ENCODE measurements at places on chromosomes 16 and 17. TPM values are rescaled to one million over a fixed set of nuclear protein-coding genes. Genes with fewer than 3 reads are reported as not detected.

DNA sequence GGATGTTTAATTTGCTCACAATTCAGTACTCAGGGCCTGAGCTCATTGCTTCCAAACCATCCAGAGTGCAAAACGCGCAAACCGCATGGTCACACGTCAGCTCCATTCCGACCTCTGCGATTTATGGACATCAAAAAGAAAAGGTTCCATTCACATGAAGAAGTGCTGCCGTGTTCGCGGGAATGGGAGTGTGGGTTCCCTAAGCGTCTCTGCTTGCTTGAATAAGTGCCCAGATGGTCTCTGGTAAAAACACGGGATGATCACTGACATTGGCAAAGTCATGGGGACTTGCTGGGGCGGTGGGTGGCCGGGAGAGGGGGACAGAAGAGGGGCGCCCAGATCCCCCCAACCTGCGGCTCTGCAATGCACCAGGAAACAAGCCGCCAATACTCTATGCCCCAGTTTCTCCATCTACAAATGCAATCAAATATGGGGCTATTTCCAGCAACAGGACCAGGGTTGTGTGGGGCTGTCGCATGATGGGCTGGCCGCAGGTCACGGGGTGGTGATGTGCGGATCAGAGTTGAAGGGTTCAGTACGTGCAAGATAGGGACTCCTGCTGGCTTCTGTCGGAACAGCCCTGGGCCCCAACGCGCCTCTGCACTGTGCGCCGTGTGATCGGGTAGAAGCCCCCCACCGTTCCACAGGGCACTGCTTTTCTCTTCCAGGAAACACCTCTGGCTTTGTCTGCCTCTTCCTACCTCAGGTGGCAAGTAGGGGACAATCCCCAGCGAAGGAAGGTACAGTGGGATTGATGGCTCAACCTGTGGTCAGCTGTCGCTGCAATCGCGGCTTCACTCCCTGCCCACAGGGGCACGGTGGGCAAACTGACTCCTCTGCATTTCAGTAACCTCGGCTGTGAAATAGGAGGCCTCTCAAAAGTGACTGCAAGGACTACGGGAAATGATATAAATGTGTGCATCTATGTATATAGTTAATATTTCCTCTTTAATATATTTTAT is 11.2 kb downstream of the FOXF1 start:
- H3K4me1 ChIP-seq: peaks cover 7% of the 10 kb centered on the region
- H3K27ac ChIP-seq: no peak overlapping the region
- no peak overlapping the region for H3K4me3 ChIP-seq
- no peak for DNase-seq
- H3K36me3 ChIP-seq: no peaks in the 10 kb centered on the region
- peaks cover 58% of the 10 kb centered on the region for H3K27me3 ChIP-seq

EFNB3 gene
- not detected for polyA plus RNA-seq

CDH1 gene
- polyA plus RNA-seq: 0.12 TPM

GRCh38 chr16:87948735-87949070 is 2.5 kb upstream of the BANP start:
- no peaks in the 10 kb centered on the region for H3K36me3 ChIP-seq

SEPTIN1 gene
- 270 TPM for polyA plus RNA-seq

- no peak overlapping the region for H3K4me3 ChIP-seq
- no peaks in the 10 kb centered on the region for H3K27me3 ChIP-seq
- H3K4me1 ChIP-seq: peaks cover 14% of the 10 kb centered on the region
- no peak for DNase-seq
- peaks cover 9% of the 10 kb centered on the region for H3K36me3 ChIP-seq
Observed at GRCh38 chr17:64057701-64058263, 37.3 kb upstream of the ICAM2 start.

GRCh38 chr17:72255481-72255880 is 134.7 kb downstream of the SOX9 start:
- DNase-seq: no peak
- H3K4me1 ChIP-seq: no peaks in the 10 kb centered on the region
- H3K27ac ChIP-seq: no peak overlapping the region
- no peak overlapping the region for H3K4me3 ChIP-seq
- H3K36me3 ChIP-seq: no peaks in the 10 kb centered on the region

GRCh38 chr16:65386672-65387071 is 264.8 kb upstream of the CDH11 start:
- DNase-seq: no peak
- no peak overlapping the region for H3K4me3 ChIP-seq
- no peaks in the 10 kb centered on the region for H3K4me1 ChIP-seq
- H3K27ac ChIP-seq: no peak overlapping the region

- no peaks in the 10 kb centered on the region for H3K27me3 ChIP-seq
- no peaks in the 10 kb centered on the region for H3K36me3 ChIP-seq
- DNase-seq: peak; percentile 87
- peaks cover 51% of the 10 kb centered on the region for H3K4me1 ChIP-seq
Observed at GRCh38 chr17:29615492-29616299, 7.0 kb downstream of the CORO6 start.

- no peak for DNase-seq
- no peaks in the 10 kb centered on the region for H3K36me3 ChIP-seq
- no peaks in the 10 kb centered on the region for H3K4me1 ChIP-seq
- no peak overlapping the region for H3K27ac ChIP-seq
- no peak overlapping the region for H3K4me3 ChIP-seq
Observed at GRCh38 chr16:57624806-57625500, 3.5 kb upstream of the ADGRG1 start.

DNA sequence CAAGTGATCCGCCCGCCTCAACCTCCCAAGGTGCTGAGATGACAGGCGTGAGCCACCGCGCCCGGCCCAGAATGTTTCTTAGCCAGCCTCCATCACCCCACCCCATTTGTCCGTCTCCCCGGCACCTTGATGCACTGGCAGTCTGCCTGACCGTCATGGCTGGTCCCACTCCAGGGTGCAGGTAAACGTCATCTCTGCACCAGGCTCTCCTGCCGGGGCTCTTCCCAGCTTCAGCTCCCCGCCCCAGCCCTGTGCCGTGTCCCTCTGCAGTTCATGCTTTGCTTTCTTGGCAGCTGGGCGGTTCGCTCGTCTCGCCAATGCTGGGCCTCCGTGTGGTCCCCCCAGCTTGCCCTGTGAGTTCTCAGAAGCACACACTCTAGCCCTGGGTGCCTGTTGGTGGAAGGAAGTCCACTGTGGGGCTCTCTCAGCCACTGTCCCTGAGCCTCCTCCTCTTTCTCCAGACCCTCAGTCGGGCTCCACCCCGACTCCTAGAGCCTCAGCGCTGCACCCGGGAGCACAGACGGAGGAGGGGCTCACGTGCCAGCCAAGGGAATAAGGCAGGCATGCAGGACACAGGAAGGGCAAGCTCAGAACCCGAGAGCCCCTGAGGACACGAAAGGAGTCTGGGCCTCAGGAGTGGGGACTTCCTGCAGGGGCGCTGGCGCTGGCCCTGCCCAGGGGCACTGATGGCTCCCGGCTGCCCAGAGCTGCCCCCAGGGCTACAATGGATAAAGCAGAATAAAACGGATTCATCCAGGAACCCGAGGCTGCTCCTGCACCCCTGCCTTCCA is 12.0 kb downstream of the HS3ST6 start:
- H3K27me3 ChIP-seq: peaks cover 15% of the 10 kb centered on the region
- H3K4me1 ChIP-seq: no peaks in the 10 kb centered on the region
- no peaks in the 10 kb centered on the region for H3K36me3 ChIP-seq
- H3K4me3 ChIP-seq: no peak overlapping the region

CSH2 gene
- polyA plus RNA-seq: not detected

TMEM170A gene
- 41.9 TPM for polyA plus RNA-seq

DNA sequence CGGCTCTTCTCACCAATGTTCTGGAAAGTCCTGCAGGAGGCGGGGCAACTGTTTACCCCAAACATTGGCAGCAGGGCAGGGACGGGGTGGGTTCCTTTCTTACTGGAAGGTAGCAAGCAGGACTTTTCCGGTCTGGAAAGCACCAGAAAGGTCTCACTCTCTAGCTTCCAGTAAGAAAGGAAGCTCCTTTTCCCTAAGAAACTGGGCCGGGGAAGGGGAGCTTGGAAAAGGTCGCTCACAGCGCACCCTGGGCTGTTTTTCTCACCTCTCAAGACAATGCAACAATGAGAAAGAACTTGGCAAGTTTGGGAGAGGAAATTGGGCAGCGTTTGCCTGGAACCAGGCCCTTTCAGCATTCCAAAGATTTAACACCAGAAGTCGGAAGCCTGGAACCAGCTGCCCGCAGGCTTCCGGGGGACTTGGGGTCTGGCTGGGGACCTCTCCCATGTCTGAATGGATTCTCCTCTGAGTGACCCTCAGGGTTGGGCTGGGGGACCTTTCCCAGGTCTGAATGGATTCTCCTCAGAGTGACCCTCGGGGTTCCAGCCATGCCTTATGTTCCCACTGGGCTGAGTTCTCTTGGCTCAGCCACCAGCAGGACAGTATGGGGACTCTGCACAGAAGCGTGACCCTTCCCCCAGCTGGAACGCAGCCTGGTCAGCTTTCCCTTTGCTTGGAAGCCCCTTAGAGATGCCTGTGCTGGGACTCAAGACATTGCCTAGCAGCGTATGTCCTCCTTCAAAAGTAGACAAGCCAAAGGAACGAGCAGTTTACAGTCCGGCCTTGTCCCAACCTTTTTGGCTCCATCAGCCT is 166.5 kb upstream of the PLCG2 start:
- H3K27me3 ChIP-seq: no peaks in the 10 kb centered on the region
- DNase-seq: no peak
- no peak overlapping the region for H3K4me3 ChIP-seq
- H3K4me1 ChIP-seq: peaks cover 44% of the 10 kb centered on the region
- H3K27ac ChIP-seq: no peak overlapping the region
- H3K36me3 ChIP-seq: peaks cover 56% of the 10 kb centered on the region

DNA sequence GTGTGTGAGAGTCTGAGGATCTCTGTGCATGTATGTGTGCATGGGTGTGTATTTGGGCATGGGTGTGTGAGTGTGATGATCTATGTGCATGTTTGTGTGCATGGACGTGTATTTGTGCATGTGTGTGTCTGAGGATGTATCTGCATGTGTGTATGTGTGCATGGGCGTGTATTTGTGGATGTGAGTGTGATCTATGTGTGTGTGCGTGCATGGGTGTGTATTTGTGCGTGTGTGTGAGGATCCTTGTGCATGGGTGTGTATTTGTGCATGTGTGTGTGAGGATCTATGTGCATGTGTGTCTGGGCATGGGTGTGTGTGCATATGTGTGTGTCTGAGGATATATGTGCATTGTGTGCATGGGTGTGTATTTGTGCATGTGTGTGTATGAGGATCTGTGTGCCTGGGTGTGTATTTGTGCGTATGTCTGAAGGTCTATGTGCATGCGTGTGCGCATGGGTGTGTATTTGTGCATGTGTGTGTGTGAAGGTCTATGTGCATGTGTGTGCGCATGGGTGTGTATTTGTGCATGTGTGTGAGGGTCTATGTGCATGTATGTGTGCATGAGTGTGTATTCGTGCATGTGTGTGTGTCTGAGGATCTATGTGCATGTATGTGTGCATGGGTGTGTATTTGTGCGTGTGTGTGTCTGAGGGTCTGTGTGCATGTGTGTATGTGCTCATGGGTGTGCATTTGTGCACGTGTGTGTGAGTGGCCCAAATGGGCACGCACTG is 26.5 kb upstream of the ITGAX start:
- H3K27ac ChIP-seq: no peak overlapping the region
- H3K4me3 ChIP-seq: no peak overlapping the region
- H3K36me3 ChIP-seq: no peaks in the 10 kb centered on the region
- DNase-seq: no peak
- no peaks in the 10 kb centered on the region for H3K27me3 ChIP-seq

DNA sequence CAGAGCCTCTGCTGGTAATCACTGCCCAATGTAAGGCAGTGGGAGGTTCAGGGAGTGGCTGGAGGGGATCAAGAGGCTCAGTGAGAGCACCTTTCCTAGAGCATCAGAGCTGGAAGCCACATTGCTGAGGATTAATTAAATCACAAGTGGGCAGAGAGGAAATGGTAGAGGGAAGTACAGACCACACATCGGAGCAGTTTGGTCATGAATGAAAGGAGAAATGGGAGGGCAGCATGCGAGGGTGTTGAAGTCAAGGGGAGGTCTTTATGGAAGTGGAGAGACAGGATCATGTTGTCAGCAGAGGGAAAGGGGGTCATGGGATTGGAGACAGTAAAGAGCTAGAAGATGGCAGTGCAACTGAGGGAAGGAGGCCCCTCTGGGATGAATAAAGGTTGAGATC is 2.3 kb downstream of the CCL17 start:
- no peaks in the 10 kb centered on the region for H3K36me3 ChIP-seq
- DNase-seq: no peak
- H3K4me1 ChIP-seq: peaks cover 22% of the 10 kb centered on the region
- H3K27me3 ChIP-seq: no peaks in the 10 kb centered on the region

DNA sequence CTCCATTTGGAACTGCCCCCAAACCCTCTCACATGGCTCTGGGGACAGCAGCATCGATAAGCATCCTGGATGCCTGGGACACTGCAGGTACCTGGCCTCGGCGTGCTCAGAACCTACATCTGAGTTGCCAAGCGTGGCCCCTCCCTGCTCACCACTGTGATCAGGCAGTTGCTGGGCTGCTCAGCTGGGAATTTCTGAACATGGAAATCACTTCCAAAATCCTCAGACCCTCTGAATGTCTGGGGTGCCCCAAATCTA is 6.3 kb downstream of the CDH5 start:
- H3K27me3 ChIP-seq: no peaks in the 10 kb centered on the region
- no peak overlapping the region for H3K4me3 ChIP-seq
- no peaks in the 10 kb centered on the region for H3K4me1 ChIP-seq

DNA sequence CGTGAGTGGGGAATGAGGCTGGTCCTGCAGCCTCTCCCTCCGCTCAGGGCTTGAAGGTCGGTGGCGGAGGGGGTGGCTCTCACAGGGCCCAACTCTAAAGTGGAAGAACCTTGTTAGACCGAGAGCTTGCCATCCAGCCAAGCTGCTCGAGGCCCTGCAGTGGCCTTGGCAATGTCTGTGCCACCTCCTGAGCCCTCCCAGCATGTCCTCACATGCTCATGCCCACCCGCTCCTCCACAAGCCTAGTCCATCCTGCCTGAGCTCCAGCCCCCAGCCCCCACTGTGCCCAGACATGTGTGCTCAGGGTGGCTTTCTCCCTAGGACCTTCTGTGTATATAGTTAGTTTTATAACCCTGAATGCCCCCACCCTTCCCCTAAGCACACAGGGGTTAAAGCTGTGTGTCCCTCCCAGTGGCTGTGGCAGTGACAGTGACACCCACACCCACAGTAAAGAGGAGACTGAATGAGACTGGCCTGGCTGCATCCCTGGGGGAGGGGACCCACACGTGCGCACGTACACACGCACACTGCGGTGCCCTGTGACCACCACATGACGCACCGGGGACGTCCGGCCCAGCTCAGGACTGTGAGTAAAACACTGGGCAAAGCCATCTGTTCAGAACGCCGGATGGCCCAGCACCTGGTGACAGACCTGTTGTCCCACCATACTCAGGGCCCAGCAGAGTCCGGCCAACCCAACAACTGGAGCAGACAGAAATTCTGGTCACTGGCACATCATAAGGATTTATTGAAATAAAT is 15.6 kb downstream of the PDK2 start:
- peaks cover 13% of the 10 kb centered on the region for H3K27me3 ChIP-seq
- no peak overlapping the region for H3K27ac ChIP-seq
- H3K4me1 ChIP-seq: no peaks in the 10 kb centered on the region
- no peak for DNase-seq
- no peak overlapping the region for H3K4me3 ChIP-seq
- peaks cover 36% of the 10 kb centered on the region for H3K36me3 ChIP-seq

- H3K4me3 ChIP-seq: peak overlapping the region; percentile 79
- DNase-seq: peak; percentile 70
- H3K4me1 ChIP-seq: peaks cover 31% of the 10 kb centered on the region
- H3K27me3 ChIP-seq: no peaks in the 10 kb centered on the region
- peak overlapping the region; percentile 81 for H3K27ac ChIP-seq
Observed at GRCh38 chr17:82213251-82214011, 789 bp upstream of the CCDC57 start.

ST6GALNAC2 gene
- polyA plus RNA-seq: 0.58 TPM

PROCA1 gene
- polyA plus RNA-seq: 7.4 TPM

PYY gene
- 0.19 TPM for polyA plus RNA-seq

Data from B cell (primary cell).